ENCODE measurements at places on chromosomes 6 and 20.

GRCh38 chr20:41627611-41628244 lies 9.6 kb upstream of the CHD6 start:
- DNase-seq = no peak

- DNase-seq = no peak
Measured at GRCh38 chr20:5090191-5090590, 29.6 kb downstream of the PCNA start.

- no peak for DNase-seq
Measured at GRCh38 chr6:52696418-52696817, 25.5 kb downstream of the TMEM14A start.

- DNase-seq = peak; percentile 68
Measured at GRCh38 chr6:52551483-52552277, 25.2 kb downstream of the TRAM2 start.

DNA sequence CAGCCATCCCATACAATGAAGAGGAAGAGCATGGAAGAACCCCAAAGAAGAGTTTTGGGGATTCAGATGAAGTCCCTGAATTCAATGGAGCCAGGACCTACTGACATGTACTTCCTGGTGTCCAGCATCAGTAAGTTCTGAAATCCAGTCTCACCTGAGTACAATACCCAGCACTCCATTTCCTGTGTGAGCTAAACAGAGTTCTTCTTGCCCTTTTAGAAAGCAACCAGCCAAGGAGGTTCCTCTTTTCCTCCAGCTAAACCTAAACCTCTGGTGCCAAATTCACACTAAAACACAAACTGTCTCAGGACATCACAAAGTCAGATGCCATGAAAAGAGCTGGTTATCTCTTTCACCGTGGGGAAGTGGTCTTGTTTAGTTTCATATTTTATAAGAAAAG lies 71.5 kb downstream of the PKHD1 start:
- DNase-seq = no peak

DNA sequence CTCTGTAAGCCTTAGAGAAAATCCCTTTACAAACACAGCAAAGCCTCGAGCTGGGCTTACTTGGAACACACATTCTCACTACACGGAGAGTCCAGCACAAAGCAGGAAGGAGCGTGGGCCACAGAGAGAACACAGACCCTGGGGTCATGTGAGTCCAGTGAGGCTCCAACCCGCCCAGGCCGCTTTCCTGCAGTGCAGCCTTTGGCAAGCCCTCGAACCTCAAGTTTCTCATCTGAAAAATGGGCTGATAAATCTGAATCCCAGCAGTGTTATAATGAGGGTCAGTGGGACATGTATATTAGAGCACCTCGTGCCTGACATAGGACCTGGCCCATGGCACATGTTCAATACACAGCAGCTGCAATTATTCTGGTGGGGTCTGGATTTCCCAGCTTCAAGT lies 305.5 kb upstream of the SULF2 start:
- no peak for DNase-seq

DNA sequence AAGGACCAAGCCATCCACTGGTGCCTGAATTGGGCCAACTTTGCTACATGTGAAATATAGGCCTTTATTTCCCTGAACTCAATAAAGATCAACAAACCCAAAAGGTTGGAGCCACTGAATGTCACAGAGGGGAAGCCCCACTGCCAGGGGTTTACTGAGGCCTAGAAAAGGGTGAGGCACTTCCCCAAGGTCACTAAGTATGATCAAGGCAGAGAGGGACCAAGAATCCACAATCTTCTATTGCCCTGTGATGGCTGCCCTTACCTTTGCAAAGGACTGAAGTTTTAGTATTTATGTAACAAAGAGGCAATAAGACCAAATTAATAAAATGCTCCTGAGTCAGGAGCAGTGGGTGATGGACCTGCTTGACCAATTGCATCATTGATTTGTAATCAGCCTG lies 18.0 kb downstream of the TREM1 start:
- DNase-seq = no peak

DNA sequence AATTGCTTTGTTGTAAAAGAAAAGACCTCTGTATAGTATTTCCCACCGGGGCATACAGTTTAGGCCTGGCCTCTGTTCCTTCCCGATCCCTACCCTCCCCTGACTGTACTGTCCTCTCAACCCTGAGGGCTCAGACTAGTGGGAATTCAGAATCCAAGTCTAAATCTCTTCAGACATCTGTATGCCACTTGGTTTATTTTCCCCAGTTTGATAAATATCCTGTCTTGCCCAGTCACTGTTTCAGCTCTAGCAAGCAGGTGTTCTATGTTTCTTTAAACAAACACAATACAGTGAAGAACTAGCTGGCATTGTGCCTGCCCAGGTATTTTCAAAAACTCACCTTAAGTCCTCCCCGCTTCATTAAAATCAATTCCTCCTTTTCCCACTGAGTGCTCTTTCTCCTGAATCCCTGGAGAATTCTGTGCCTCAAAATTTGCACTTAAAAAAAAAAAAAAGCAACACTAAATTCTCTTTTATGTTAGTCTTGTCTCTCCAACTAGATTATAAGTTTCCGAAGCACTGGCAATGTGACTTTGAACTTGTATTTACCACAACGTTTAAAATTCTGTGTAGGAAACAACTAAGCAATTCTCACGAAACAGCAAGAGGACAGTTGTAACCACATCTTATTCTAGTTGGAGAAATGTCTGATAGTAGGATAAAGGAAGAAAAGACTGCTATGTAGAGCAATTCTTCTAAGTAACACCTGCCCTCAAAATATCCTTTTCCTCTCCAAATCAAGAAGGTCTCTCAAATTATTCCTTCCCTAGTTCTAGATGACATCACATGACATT lies 112.0 kb upstream of the CARMIL1 start:
- no peak for DNase-seq

DNA sequence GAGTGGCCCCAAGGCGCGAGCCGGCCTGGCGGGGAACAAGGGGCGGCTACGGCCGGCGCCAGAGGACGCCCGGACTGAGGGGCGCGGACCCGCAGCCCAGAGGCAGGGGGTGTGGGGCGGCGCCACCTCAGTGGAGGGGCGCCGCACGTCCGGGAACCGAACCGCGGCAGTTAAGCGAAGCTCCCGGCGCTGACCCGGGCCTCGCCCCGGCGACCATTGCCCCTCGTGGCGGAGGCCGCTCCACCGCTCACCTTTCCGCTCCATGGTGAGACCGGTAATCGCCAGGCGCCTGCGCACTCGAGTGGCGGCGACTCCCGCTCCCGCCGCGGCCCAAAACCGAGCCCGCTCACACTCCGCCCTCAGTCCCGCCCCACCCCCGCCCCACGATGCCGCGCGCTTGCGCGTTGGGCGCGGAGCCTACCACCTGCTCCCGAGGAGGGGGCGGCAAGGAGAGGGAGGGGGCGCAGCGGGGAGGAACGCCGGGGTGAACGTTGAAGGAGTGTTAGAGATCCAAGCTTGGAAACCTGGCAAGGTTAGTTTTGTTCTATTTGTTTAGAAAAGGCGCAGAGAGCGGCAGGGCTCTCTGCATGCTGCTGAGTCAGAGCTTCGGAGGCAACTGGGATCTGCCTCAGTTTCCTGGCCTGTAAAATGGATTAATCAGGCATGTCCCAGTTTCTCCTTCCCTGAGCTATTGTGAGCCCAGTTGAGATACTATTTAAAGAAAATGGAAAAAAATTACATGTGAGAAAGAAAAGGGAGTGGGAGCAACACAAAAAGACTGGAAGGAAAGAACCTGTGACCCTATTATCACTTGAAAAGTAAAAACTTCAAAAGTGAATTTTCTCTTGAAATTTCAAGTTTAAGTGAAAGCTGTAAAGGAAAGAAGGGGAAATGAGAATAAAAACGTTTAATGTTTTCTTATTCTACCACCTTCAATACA lies at the start of gene SRPK1:
TSS of gene SRPK1 (minus strand) at position 306 of the 940 bp plus-strand sequence. CDS start at position 264, 42 bp downstream.
- DNase-seq = peak; percentile 87

GRCh38 chr6:60952500-60952899 lies 1333.5 kb downstream of the KHDRBS2 start:
- no peak for DNase-seq

DNA sequence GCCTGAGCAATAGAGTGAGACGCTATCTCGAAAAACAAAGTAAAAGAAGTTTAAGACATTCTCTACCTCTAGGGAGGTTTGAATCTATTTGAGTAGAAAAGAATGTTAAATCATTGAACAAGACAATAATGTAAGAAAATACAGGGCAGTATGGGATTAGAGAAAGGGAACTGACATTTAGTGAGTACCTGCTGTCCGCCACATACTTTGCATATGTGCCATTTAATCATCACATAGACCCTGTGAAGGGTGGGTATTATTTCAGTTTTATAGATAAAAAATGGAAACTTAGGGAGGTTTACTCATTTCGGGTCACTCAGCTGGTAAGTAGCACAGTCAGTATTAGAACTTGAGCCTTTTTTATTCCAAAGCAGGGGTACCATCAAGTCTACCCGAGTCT lies 31.4 kb downstream of the STK4 start:
- DNase-seq = no peak

GRCh38 chr6:114897536-114897935 lies 554.7 kb upstream of the HS3ST5 start:
- peak; percentile 69 for DNase-seq

GRCh38 chr20:34538671-34539123 lies 19.8 kb upstream of the MAP1LC3A start:
- DNase-seq = peak; percentile 41

DNA sequence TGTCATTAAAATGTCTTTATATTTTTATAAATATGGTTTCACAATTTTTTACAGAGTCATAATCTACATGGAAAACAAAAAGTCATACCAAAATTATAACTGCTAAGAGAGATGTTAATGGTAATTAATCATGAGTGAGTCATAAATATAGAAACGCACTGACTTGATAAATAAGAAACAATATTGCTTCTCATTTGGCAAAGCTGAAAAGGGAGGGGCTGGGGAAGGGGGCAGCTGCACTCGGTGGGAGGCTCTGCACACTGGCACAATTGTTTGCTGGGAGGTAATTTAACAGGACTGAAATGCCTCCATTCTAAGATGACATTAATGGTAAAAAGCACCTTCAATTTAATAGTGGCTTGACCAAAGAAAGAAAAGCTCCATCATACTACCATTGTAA lies 133.3 kb upstream of the AGPAT4 start:
- no peak for DNase-seq

DNA sequence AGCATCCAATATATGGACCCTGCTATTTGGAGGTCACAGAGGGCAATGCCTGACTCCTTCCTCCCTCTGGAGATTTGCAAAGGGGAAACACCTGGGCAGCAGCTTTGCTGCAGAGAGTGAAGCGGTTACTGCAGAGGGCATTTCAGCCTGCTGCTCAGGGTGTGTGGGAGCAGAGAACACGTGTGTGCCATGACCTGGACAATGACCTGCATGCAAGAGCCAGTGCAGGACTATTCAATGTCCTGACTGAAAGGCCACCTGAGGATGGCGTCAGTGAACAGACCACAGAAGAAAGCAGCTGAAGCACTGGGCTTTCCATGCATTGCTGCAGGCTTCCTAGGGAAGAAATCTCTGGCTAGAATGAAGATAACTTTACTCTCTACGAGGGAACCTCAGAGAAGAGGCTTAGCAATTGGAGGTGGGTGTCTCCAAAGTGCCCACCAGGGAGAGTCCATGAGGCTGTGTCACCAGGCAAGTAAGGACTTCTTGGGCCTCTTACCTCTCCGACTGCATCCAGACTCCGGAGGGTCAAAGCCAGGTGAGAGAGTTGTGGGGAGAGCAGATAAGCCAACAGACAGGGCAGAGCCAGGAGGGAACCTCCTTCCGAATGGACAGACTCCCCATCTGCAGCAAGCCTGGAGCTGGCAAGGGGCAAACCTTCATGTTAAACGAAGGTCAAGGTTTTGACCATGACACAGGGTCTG lies 52.9 kb upstream of the PMEPA1 start:
- DNase-seq = no peak

GRCh38 chr6:30156262-30156599 lies 4.8 kb downstream of the TRIM10 start:
- DNase-seq = peak; percentile 5

DNA sequence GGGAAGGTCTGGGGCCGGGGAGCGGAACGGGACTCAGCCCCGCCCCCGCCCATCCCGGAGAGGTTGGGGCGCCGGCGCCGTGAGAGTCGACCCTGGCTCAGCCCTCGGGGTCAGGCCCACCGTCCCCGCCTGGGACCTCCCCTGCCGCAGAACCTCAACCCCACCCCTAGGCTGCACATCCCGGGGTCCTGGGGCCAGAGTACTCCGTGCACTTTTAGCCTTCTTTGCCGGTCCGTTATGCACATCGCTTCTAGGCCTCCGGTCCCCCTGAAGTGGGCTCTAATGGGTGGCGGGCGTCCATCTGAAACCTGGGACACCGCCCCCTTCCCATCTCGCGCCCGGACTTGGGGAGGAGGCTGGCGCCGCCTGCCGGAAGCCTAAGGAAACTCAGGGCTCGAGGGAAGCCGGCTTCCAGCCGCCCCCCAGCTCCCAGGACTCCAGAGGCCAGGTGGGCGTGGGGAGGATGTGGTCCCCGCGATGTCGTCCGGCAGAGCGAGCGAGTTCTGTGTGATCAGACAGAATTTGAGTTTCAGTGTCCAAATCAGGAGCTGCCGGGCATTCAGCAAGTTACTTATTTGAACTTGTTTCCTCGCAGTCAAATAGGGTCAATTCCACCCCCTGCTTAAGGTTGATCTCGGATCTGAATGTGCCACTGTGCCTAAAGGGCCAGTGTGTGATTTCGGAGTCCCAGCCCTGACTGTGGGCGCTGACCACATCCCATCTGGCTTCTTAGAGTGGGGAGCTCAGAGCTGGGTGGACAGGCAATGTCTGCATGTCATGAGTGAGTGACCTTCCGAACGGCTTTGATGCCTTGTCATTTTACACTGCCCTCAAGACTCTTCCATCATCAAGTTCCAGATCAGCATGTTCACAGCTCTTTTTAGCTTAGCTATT lies 47.6 kb downstream of the CPXM1 start:
- peak; percentile 42 for DNase-seq

GRCh38 chr20:47285189-47285588 lies 71.3 kb downstream of the ZMYND8 start:
- DNase-seq = no peak

DNA sequence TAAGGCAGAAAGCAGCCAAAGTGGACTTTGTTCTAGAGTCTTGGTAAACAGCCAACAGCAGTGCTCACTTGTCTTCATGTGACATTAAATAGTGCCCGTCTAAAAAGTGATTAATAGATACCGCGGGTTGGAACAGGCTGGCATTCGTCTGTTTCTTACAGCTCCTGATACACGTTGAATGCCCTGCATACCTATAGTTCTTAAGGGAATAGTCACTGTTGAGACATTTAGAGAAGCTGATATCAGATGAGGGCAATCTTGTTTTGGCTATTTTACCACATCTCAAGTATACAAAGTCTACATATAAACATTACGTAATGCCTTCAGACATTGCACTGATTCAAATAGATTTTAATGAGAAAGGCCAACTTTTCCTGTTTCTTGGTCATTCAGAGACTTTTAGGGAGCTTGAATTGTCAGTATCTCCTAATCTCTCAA lies 374.9 kb upstream of the FLRT3 start:
- peak; percentile 86 for DNase-seq

GRCh38 chr6:43673444-43674084 lies 14.0 kb downstream of the MRPS18A start:
- no peak for DNase-seq

DNA sequence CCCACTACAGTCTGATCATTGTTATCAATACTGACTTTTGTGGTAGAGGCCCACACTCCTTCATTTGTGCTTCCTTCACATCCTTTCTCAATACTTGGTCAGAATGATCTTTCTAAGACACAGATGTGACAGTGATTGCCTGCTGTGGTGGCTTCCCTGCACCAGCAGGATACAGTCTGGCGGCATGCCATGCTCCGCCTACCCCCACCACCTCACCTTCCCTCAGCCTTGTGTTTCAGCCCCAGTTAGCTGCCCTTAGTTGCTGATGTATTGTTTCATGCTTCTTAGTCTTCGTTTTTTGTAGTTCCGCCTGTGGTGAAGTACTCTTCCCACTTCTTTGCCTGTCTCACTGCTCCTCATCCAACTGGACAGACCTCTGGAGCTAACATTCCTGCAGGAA lies 10.9 kb downstream of the LRRC1 start:
- no peak for DNase-seq

Data from PC-9 (cell line).